ENCODE measurements at places on chromosomes 7 and 10. TPM values are rescaled to one million over a fixed set of nuclear protein-coding genes. Genes with fewer than 3 reads are reported as not detected.

DNA sequence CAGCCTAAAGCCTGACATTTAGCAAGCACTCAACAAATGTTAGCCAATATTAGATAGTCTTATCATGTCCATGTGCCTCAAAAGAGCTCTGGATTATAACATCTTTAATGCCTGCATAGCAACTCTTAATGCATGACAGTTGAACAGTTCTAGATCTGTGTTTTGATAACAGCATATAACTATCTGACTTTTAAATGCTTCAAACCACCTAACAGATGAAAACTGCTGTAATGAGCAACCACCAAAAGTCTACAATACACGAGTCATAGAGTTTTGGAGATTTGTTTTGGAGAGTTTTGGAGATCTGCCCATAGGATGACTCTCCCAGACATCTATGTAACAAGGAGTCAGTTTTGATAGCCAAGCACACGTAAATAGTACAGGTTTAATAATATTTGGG is 227.3 kb downstream of the TWIST1 start:
- DNase-seq: no peak

GRCh38 chr7:122430710-122431109 is 126.2 kb upstream of the FEZF1 start:
- no peak for DNase-seq

GRCh38 chr10:113339121-113339520 is 213.7 kb upstream of the HABP2 start:
- DNase-seq: no peak

- DNase-seq: no peak
Observed at GRCh38 chr7:148042935-148043631, 547.5 kb upstream of the C7orf33 start.

- no peak for DNase-seq
Observed at GRCh38 chr7:92076509-92076908, 57.8 kb downstream of the CYP51A1 start.

DNA sequence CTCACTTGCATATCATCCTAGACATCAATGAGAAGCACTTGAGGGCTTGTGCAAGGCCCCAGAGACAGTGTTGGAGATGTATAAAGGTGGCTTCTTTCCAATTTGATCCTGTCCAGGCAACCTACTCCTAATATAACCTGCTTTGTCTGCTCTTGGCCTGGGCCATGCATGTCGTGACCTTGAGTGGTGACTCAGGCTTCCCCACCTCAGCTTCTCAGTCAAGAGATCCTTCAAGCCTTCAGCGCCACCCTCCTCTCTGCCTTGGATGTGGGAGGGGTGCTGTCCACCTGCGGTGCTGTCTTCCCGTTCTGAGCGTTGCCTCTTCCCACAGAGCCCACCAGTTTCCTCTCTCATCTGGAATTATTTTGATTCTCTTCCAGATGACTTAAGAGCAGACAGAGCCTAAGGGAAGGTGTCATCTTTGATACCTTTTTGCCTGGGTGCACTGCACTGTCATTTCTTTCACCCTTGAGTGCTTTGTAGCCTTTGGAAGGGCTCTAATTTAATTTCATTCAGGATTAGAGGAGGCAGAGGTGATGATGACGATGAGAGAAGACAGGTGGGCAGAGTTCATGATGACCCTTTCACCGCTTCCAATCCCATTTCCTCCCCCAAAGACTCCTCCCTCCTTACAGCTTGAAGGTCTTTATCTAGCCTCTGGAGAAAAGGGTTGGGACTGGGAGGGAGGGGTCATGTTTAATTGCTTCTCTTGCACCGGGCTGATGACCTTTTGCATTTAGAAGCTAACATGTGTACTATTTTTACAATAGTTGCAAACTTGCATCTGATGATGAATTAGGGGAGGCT is 6.9 kb downstream of the LSMEM1 start:
- no peak for DNase-seq

- no peak for DNase-seq
Observed at GRCh38 chr7:84162125-84162524, 32.5 kb downstream of the SEMA3A start.

GRCh38 chr7:43522406-43523156 is 60.3 kb upstream of the STK17A start:
- no peak for DNase-seq

- DNase-seq: no peak
Observed at GRCh38 chr7:155785536-155785935, 26.7 kb downstream of the SHH start.

DNA sequence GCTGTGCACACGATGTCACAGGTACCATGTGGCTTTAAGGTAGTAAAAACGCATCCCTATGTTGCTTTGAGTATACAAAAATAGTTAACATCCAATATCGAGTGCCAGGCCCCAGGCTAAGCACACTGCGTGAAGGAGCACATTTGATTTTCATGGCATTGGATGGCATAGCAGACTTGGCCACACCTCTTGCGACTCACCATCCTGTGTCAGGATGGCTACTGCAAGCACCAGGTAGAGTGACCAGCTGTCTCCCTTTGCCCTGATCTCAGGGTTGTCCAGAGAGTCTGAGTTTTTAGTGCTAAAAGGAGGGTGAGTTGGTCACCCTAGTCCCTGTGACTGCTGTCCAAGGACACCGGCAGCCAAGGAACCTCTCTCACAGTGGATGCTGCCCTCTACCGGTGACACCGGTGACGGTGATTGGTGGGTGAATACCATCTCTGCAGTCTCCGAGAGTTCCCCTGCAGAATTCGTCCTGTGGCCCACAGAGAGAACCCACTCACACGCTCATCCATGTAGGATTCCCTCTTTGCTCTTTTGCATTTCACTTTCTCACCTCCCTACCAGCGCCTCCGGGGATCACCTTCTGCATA is 76.1 kb downstream of the BICC1 start:
- no peak for DNase-seq

DNA sequence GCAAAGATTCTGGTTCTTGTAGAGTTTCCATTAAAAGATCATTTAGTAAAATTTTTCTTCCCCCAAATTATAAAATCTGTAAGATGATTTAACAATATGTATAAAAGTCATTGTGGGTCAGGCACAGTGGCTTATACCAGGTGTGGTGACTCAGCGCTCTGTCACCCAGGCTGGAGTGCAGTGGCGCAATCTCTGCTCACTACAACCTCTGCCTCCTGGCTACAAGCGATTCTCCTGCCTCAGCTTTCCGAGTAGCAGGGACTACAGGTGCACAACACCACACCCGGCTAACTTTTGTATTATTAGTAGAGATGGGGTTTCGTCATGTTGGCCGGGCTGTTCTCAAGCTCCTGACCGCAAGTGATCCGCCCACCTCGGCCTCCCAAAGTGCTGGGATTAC is 68.0 kb downstream of the SEPTIN14 start:
- DNase-seq: no peak

GRCh38 chr10:129259128-129259815 is 207.8 kb upstream of the MGMT start:
- DNase-seq: no peak

The NRCAM gene
- 1.4 TPM for total RNA-seq

The SPDYE16 gene
- total RNA-seq: not detected

The ZNF804B gene
- not detected for total RNA-seq

The VWA2 gene
- total RNA-seq: not detected

The CEP55 gene
- total RNA-seq: 38.7 TPM
